ENCODE measurements at places on chromosomes 5 and 9.

- DNase-seq: no peak
These were observed 9.4 kb upstream of the BTF3 start for GRCh38 chr5:73488806-73489205.

DNA sequence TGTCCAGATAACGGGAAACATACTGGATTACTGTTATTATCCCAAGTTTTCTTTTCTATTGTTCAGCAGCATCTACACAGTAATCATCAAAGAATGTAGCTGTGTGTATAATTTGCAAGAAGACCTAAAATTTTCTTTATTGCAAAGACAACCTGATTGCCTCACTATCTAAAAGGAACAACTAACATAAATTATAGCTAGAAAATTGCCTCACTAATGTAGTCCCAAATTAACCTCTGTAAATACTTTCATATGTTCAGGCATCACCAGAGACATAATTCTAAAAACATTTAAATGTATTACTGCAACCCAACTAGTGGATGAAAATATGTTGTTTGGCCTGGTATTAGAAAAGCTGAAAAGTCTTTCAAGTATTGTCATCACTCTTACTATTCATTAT lies 275.4 kb downstream of the CDH12 start:
- no peak for DNase-seq

- no peak for DNase-seq
These were observed 47.3 kb upstream of the ACTBL2 start for GRCh38 chr5:57529864-57530263.

DNA sequence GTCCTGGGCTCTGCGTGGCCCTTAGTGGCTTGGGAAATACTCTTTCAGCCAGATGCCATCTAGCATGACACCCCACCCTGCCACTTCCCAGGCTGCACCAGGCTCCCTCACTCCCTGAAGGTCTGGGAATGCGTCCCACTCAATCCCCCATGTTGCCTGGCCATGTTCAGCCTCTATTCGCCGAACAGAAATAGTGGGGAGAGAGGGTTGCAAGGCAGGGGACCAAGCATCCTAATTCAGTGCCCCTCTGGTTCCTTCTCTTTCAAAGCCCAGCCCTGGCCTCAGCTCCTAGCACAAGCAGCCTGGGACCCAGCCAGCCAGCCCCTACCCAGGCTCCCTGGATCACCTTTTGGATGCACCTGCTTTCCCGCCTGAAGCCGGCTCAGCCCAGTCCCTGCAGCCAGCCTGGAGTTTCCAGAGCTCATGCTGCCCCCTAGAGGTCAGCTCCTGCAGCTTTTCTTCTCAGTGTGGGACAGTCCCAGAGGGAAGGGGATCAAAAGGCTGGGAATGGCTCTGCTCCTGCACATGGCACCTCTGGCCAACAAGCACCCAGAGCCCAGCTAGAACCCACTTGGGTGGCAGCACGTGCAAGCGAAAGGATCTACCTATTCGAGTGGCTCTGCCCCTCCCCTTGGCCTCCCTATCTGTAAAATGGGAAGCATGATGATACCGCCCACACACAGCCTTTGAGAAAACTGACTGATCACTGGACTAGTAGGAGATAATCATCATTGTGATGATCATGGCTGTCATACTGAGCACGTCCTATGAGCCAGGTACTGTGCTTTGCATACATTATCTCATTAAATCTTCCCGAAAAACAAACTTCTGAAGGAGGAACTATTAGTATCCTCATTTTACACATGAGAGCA lies 48.7 kb upstream of the C5orf58 start:
- no peak for DNase-seq

- DNase-seq: no peak
These were observed 8.8 kb upstream of the ASB6 start for GRCh38 chr9:129650680-129651235.

DNA sequence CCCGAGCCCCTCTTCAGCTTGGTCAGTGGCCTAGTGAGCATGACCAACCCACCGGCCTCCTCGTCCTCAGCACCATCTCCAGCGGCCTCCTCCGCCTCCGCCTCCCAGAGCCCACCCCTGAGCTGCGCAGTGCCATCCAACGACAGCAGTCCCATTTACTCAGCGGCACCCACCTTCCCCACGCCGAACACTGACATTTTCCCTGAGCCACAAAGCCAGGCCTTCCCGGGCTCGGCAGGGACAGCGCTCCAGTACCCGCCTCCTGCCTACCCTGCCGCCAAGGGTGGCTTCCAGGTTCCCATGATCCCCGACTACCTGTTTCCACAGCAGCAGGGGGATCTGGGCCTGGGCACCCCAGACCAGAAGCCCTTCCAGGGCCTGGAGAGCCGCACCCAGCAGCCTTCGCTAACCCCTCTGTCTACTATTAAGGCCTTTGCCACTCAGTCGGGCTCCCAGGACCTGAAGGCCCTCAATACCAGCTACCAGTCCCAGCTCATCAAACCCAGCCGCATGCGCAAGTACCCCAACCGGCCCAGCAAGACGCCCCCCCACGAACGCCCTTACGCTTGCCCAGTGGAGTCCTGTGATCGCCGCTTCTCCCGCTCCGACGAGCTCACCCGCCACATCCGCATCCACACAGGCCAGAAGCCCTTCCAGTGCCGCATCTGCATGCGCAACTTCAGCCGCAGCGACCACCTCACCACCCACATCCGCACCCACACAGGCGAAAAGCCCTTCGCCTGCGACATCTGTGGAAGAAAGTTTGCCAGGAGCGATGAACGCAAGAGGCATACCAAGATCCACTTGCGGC lies 1.8 kb downstream of the EGR1 start:
- DNase-seq: no peak

DNA sequence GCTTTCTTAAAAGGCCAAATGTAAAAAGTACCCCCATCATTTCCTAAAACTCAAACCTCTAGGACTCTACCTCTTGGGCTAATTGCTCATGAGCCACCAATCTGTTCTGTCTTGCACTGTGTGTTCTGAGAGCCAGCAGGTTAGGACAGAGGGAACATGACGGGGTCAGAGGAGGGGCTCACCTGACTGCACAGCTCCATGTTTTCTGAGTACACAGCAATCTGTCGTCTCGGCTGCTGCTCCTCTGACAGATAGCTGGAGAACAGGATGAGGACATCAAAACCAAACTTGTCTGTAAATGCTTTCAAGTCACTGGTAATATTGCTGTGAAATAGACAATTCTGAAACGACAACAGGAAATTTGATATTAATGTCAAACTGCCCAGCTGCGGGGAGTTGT lies 50.9 kb upstream of the PCA3 start:
- no peak for DNase-seq

DNA sequence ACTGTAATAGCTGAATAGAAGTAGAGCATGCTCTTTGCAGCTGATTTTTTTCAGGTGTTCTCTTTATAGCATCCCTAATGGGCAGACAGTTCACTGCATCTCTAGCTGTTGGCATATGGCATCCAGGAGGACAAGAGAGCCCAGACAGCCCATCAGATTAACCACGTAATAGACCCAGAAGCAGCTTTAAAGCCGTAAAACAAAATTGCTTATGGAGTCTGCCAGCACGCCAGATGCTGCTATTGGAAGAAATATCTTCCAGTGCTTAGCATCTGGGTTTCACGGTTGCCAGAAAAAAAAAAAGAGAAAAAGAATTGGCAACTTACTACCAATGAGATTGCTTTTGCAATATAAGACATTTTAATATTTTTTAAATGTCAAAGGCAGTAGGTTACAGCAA lies 869.4 kb upstream of the NUDT12 start:
- no peak for DNase-seq

- no peak for DNase-seq
These were observed 87.4 kb downstream of the PTCD2 start for GRCh38 chr5:72407541-72407940.

- peak; percentile 11 for DNase-seq
These were observed 32.3 kb downstream of the TNPO1 start for GRCh38 chr5:72848474-72849428.

GRCh38 chr5:154878642-154879335 lies 20.4 kb downstream of the CNOT8 start:
- DNase-seq: no peak

DNA sequence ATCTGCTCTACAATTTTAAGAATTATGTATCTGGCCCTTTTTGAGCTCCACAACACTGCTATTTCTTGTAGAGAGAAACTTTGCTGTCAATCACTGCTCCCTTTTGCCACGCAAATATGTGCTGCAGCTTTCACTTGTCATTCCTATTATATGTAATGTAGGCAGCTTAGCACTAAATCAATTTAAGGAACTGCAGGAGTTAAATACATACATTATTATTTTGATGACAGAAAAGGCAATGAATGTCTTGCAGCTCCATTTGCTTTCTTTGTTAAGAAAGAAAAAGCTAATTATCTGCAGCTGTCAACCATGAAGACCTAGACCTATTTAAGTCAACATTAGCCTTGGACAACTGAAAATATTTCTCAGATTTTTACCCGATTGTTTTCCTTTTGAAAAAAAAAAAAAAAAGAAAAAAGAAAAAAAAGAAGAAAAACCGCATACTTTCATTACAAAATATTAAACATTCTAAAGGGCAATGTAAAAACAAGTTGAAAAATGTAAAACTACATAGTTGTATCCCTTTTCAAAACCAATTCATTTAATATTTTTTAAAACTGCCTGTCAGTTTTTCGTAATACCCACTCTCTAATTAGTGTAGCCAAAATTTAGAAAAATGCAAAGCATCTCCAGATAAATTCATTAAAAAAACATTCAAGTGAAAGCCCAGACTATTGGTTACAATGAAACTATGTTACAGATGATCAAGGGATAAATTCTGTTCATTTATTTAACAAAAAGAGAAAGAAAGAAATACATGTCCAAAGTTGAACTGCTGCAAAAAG lies 57.2 kb downstream of the RFX3 start:
- no peak for DNase-seq

GRCh38 chr5:142845954-142846398 lies 75.8 kb downstream of the ARHGAP26 start:
- no peak for DNase-seq

GRCh38 chr5:142006363-142007236 lies 6.2 kb downstream of the GNPDA1 start:
- DNase-seq: no peak

DNA sequence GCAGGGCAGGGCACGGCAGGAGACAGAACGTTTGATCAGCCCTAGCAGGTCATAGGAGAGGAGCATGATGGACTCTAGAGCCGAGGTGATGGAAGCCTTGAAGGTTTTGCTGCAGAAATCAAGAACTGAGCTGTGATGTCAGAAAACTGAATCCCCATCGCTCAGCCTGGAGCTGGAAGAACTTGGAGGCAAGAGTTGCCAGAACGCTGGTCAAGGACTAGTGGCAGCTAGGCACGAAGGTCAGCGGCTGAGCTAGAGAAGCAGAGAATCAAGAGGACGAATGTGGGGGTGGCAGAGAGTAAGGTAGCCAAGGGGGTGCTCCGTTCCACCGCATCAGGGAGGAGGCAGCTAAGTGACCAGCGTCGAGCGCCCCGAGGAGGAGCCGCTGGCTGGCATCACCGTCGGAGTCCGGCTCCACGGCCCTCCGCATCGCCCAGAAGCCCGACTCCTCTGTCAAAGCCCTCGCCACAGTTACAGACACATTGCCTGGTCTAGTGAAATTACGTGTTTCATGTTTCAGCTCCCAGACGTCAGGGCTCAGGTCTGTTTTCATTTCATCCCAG lies 1.2 kb upstream of the GALNT10 start:
- DNase-seq: no peak

- DNase-seq: no peak
These were observed 232.5 kb downstream of the PJA2 start for GRCh38 chr5:109177227-109177626.

- DNase-seq: no peak
These were observed 65.5 kb downstream of the EBF1 start for GRCh38 chr5:159034083-159034824.

DNA sequence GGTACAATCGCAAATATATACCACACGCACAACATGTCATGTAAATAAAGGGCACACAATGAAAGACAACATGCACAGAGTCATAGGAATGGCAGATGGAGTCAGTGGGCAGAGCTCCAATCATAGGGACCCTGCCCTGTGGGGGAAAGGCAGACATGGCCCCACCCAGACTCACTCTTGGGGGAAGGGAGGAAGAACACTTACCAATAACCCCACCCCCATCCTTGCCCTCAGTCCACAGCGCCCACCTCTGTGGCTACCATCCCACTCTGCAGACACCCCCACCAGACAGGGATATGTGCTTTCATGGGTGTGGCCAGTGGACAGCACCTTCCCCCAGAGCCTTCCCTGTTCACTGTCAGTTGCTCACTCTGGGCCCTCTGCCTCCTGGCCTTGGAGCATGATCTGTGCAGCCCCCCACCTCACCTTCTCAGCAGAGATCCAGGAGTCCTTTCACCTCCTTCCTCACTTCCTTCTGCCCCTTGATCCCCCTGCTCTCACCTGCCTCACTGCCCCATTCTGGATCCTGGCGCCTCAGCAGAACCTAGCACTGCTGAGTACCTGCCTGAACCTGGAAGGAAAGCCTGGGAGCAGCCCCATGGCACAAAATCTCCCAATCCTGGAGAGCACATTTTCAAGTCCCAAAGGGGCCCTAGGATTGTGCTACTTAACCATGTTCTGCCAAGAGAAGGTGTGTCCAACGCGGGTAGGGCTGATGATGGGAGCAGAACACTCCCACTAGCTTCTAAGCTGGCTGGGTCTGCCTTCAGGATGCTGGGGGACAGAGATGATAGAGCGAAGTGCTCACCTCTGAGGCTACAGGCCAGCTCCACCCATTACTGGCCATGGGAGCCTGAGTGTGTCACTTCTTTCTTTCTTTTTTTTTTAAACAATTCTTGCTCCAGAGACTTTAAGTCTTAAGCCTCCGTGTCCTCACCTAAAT lies 1.5 kb upstream of the PHF19 start:
- DNase-seq: no peak

DNA sequence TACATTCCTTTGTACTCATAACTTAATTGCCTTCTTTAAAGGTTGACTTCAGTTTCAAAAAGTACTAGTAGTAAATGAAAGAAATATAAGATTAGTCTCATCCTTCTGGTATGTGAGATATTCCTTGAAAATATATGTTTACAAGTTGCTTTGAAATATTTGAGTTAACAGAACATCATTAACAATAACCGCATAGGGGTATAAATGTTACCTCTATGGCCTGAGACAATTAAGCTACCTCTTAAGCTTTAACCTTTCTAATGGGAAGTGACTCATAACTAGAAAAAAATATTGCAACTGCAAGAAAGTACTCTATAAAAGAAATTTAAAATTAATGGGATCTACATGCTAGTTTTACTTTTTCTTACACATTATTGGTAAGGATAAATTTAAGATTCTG lies 399.0 kb downstream of the CDH10 start:
- no peak for DNase-seq

GRCh38 chr5:118919016-118919415 lies 69.3 kb downstream of the DTWD2 start:
- no peak for DNase-seq

DNA sequence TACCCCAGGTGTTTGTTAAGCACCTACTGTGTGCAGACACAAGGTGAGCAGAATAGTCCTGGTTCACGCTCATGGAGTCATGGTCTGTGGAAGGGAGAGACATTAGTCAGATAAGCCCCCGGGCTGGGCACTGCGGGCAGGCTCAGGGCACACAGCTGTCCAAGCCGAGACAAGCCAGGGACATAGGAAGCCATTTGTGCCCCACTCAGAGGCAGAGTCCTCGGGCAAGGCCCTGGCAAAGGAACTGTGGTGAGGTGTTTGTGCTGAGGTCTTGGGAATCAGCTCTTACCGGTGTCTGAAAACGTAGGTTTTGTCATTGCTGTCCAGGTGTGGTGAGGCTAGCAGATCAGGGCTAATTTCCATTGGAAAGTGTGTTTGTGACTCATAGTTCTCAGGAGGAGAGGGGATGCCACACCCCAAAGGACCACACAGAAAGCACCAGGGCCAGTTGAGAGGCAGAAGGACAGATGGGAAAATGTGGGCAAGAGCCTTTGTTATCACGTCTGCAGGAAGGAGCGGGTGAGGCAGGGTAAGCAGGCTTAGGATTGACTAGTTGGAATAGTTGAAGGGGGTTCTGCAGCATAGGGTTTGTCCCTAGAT lies 46.1 kb upstream of the NEURL1B start:
- DNase-seq: no peak

GRCh38 chr5:58381566-58381965 lies 78.3 kb downstream of the PLK2 start:
- no peak for DNase-seq

Data from stimulated activated CD8-positive, alpha-beta memory T cell treated with anti-CD3 and anti-CD28 coated beads, Interleukin-4, amount 100 ng/mL, for 4 hours (primary cell).